Stimulated activated CD8-positive, alpha-beta memory T cell treated with anti-CD3 and anti-CD28 coated beads, Interleukin-2, amount 100 ng/mL, for 48 hours (primary cell): ENCODE measurements at places on chromosomes 5 and 9.

- no peak for DNase-seq
Observed at GRCh38 chr5:32098291-32098690, 75.8 kb downstream of the GOLPH3 start.

DNA sequence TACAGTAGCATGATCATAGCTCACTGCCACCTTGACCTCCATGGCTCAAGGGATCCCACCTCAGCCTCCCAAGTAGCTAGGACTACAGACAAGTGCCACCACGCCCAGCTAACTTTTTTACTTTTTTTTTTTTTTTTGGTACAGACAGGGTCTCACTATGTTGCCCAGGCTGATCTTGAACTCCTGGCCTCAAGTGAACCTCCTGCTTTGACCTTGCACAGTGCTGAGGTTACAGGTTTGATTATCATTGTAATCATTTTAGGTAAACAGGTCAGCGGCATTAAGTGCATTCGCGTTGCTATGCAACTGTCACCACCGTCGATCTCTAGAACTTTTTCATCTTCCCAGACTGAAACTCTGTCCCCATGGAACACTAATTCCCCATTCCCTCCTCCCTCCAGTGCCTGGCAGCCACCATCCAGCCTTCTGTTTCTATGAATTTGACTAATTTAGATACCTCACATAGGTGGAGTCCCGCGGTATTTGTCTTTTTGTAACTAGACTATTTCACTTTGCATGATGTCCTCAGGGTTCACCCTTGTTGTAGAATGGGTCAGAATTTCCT lies 5.8 kb upstream of the CARD19 start:
- no peak for DNase-seq

DNA sequence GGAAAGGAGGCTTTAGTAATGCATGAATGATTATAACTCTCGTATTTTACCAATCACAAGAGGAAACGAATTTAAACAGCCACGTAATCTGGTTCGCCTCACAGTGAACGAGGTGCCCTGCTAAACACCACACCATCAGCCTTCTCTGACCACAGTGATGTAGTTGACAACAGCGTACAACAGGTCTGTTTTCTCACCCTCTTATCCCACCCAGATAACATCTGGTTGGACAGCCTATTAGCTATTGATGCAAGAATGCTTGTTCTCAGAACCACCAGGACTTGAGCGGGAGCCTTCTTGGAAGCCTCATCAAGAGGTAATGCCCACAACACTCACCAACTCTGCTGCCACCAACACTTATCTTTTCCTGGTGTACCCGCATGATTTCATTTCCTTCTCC lies 23.3 kb downstream of the SLC1A3 start:
- DNase-seq, result no peak

DNA sequence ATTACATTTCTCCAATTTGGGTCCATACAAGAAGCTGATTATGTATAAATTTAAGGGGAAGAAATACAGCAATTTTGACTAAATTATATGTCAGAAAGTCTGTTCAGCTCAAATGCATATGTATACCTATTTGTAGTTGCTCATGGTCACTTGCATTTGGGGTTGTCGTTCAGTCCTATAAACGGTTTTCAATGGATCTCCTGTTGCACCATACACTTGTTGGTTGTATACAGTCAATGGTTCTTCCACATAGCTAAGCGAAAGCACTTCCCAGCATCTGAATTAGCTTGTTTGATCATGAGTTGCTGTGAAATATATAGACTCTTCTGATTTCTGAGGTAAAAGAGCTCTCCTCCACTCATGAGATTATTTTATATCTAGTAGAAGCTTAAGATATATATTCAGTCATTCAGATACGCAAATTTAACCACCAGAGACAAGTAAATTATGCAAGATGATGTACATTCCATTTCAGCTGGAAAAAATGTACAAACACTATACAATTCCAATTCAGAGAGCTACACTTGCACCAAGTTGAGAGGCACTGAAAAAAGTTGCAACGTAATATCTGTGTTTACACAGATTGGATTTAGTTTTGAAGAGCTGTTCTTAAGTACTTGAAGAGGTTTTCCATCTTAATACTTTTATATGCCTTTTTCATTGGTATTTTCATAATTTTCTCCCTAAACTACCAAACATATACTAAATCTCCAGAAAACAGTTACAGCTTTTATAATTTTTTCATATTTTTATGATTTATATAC lies 64.4 kb upstream of the POU5F2 start:
- no peak for DNase-seq

DNA sequence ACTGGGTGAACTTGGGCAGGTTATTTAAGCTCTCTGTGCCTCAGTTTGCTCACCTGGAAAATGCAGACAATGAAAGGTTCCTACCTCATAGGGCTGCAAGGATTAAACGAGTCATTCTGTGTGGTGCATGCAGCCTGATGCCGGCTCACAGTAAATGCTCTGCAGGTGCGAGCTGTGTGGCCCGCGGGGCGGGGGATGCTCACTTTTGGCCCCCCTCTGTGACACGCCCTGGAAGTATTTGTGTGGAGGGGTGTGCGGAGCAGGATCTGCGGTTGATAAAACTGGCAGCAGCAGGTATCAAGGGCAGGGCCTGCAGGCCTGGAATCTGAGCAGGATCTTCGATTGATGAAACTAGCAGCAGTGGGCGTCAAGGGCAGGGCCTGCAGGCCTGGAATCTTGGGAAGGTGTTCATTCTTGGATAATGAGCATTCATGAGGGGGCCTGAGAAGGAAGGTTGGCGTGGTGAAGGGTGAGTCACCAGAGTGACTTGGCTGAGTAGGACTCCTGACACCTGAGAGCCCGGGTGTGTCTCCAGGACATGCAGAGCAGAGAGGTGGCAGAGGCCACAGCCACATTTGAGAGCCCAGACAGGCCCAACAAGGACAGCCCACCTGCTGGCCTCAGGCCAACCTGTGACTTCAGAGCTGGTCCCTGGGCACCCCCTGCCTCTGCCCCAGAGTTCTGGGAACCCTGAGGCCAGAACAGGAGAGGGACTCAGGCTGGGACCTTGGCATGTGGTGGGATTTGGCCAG lies 11.9 kb downstream of the UNC5A start:
- DNase-seq, result no peak

DNA sequence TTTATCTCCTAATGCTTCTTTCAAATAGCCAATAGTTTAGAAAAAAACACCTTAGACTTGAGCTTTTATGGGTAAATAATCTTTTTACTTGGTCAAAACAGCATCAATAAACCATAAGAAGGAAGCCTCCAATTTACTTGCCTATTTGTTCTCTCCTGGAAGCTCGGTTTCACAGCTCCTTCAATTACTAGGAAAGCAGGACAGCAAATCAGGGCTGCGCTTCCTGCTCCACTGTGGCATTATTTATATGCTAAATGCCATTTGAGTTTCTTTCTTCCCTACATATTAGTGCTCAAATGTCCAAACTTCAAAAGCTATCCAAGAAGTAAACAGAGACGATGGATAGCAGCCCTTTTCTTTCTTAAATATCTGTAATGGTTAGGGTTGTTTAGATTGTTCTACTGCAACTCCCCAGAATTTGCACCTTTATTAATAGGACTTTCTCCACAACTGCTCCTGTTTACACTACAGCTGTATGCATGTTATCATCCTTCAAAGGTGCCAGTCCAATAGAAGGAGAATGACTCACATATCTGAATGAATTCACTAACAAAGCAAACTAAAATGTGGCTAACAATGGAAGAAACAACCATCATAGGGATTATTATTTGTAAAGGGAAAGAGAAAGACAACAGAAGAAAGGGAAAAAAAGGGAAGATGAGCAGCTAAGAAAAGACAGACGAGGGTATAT lies 58.7 kb downstream of the MED27 start:
- DNase-seq, result no peak

DNA sequence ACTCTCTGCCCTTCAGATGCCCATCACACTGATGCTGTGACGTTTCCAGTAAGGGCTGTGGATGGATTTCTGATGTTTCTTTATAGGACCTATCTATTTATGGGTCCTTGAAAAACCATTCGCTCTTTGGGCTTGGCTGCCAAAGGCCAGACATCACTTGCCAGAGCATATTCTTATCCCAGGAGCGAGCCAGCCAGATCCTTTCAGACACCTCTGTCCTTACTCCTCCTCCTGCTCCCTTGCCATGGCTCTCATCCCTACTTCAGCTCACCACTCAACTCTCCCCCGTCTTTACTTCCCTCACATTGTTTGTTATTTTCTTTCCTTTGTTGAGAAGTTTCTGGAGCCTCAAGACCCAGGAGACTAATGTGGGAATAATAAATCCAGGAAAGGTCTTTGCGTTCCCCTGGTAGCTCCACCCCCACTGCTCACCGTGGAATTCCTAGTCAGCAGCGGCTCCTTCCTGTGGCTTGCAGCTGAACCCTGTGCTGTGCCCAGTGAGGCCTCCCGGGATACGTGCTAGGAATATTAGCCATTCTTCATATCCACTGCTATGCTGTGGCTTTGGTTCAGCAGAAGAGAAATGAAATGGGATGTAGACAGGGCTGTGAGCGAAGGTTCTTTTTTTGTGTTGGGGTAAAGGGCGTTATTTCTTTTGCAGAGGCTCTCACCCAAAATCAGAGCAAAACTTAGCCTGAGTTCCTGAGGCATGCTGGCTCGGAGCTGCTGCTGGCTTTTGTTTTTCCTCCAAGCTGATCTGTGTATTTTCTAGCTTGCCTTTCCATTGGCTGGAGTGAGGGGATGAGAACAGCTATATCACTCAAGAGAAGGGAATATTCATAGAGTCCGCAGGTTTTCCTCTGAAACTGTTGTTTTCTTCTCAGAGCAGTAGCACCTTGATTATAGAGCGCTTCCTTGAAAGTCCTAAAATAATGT lies 171.1 kb downstream of the SAXO1 start:
- no peak for DNase-seq

DNA sequence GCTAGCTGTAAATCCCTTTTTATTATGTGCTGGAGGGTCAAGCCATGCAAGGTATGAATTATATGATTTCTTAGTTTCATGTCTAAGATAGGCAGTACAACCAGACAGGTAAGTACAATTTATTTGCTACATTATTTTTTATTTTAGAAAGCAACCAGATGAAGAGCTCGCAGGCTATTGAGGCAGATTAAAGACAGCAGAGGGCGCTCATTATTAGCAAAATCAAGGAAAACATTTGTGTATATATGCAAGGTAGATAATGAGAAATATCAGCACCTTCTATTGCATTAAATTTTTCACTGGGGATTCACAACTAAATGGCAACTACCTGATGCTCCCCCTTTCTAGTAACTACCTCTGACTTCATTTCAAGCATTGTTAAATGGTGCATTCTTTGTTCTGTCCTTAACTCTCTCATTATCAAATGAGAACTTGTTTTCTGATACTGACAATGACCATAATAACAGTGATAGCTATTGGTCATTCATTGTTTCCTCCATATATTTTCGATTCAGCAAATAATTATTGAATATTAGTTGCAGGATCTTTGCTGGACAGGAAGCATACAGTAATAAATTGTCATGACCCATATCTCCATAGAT lies 8.6 kb downstream of the SCGB3A2 start:
- no peak for DNase-seq

- peak; percentile 71 for DNase-seq
Observed at GRCh38 chr9:133371261-133371711, 4.6 kb downstream of the SURF4 start.

GRCh38 chr5:110288766-110289511 lies 437.5 kb downstream of the TMEM232 start:
- DNase-seq, result no peak

- DNase-seq, result no peak
Observed at GRCh38 chr9:88993871-88994460, 2.7 kb downstream of the S1PR3 start.

- no peak for DNase-seq
Observed at GRCh38 chr5:86797677-86798076, 179.9 kb downstream of the COX7C start.

DNA sequence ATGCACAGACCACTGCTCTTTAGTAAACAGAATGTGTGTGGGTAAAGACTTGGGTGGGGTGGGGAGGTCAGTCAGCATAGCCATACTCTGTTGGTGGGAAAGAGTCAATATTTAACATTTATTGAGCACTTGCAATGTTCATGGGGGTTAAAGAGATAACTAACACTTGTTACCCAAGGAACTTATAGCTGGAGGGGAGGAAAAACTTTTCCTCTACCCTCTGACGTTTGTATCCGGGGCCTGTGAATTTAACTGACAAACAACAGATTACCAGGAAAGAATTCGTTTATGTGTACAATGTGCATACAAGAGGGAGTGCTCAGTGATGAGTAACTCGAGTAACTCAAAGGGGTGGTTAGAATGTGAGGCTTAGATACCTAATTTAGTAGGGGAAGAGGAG lies 6.8 kb upstream of the CLINT1 start:
- no peak for DNase-seq

GRCh38 chr5:167008705-167009104 lies 1282.7 kb upstream of the WWC1 start:
- no peak for DNase-seq

- DNase-seq, result no peak
Observed at GRCh38 chr9:127368852-127369402, 28.0 kb upstream of the SLC2A8 start.

DNA sequence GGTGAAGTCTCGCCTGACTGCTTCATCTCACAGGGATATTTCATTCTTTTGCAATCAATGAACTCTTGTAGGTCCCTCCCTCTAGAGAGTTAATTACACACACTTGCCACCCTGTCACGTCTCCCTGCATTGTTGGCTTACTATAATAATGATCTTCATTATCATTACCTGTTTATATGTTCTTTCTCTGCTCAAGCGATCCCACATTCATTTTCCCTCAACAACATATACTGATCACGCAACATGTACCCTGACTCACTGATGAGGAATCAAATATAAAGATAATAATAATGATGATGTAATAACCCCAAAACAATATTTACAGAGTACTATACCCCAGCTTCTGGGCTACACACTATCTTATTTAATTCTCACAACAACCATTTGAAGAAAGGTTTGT lies 88.5 kb downstream of the FEM1C start:
- DNase-seq, result no peak

DNA sequence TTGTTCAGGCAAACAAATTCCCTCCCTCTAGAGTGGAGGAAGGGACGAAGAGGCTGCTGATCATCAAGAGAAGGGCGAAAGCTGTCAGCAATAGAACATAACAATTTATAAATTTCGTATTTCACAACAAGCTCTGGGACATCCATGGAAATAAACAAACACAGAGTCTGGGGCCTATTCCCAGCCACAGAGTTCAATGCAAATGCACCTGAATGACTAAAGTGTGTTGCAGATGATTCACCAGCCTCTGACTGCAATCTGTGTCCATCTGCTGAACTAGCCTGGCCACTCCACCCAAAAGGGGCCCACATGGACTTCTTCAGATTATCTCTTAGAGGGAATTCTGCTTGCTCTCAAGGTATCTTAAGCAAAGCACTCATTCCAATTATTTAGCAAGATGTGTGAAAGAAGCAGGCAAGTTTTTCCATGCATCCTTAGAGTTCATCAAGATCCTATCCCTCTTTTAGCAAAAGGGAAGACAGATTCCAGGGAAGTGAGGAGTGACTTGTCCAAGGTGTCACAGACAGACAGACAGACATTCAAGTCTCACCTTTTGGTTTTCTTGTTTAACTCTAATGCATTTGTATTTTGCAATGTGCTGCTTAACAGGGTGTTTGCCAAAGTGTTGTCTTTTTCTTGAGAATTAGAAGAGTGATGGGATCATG lies 307.8 kb upstream of the PAPPA start:
- DNase-seq, result no peak
